Renal cortical epithelial cell (primary cell): ENCODE measurements at places on chromosomes 2 and 18. TPM values are rescaled to one million over a fixed set of nuclear protein-coding genes. Genes with fewer than 3 reads are reported as not detected.

The GULP1 gene
- 130 and 159 TPM in 2 replicates for total RNA-seq

The CCDC150 gene
- 3.2 and 4.3 TPM in 2 replicates for total RNA-seq

The CCDC74B gene
- total RNA-seq: 0.87 and 7.2 TPM in 2 replicates

The SOWAHC gene
- 20.7 and 23.4 TPM in 2 replicates for total RNA-seq

The REG3G gene
- not detected in 2 replicates for total RNA-seq

The ACVR1 gene
- 9.0 and 57.3 TPM in 2 replicates for total RNA-seq

The CD8B2 gene
- total RNA-seq: not detected in 2 replicates

The SNORC gene
- 0.69 and 2.1 TPM in 2 replicates for total RNA-seq

The SFTPB gene
- total RNA-seq: not detected in 2 replicates

The SKA1 gene
- 0.20 and 7.8 TPM in 2 replicates for total RNA-seq

DNA sequence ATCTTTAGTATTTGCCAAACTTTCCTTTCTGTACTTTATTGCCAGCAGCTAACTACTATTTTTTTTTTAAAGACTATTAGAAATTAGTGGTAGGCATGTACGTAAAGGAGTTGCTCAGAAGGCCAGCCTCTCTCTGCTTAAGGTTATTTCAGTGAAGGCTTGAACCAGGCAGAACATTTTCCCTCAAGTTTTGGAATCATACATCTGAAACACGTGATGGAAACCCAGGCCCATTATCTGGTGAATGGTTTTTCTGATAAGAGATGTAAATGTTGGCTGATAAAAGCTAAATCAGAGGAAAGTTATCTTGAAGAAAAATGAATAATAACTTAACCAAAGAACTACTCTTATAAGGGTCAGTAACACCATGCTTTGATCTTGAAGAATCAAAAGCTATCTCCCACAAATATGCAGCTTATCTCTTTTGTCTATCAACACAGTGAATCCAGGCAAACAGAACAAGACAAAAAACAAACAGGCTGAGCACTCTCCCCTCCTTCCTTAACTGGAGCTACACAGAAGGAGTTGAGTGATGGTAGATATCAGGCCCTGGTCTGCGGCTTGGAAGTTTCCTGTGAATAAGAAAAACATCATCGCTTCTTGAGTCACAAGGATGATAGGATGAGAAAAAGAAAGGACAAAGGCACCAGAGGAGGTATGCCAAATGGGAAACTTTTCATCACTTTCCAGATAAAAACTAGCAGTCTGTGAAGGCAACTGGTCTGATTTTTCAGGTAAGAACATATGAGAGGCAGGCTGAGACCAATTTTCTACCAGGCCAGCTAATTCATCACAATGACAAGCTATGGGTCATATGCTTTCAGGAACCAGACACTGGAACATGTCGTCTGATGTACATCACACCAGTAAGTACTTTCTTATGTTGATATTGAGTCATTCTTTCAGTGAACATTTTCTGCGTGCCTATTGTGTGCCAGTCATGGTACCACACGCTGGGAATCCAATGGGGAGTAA, 88.4 kb upstream of the STK17B start:
- no peak for DNase-seq

GRCh38 chr2:41413813-41414485, 633.9 kb upstream of the PKDCC start:
- no peak for DNase-seq

DNA sequence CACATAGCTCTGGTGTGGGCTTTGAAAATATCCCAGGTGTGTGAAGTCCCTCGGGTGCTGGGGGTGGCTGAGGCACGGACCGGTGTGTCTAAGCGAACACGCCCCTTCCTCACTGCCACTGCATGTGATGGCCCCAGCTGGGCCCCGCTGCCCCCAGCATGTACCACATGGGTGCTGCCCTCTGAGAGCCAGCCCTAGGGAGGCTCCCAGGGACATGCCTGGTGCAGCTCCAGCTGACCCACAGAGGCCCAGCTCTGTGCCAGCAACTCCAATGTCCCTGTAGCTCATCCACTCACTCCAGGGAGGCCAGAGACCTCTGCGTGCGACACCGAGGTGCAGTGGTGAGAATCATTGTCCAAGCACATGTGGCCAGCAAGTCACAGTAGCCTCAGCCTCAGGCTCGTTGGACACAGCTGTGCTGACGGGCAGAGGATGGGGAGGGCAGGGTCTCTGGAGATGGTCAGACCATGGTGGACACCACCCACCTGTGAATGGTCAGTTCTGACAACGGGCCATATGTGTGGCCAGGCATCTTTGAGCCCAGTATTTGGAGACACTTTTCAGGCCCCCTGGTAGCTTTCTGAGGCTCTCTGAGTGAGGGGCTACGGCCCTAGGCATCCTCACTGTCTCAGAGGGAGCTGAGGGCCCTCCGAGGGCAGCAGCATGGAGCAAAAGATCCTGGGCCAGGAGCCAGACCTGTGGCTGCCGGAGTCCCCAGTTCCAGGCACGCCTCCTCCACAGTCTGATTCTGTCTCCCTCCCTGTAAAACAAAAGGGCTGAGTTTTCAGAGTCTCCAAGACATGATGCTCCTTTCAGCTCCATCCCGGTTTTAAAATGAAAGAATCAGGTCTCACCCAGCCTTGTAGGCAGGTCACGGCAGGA, 220.7 kb downstream of the NDUFA10 start:
- no peak for DNase-seq

DNA sequence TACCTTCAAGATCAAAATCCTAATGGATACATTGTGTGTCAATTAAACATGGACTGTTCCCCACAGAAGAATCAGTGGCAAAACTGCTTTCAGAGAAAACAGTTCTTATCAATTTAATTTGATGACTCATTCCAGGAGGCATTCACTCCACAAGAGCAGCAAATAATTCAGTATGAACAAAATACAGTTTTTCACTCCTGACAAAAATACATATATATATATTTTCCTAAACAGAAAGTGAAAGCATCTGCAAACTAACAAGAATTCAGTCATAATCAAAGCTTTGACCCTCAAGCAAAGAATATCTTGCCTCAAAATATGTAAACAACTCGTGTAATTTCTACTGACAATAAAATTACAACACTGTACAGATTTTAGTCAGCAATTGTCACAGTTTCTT, 685.1 kb upstream of the SLC8A1 start:
- DNase-seq: peak; percentile 37

- DNase-seq: peak; percentile 94
Measured at GRCh38 chr2:67561457-67561965, 164.4 kb downstream of the ETAA1 start.

DNA sequence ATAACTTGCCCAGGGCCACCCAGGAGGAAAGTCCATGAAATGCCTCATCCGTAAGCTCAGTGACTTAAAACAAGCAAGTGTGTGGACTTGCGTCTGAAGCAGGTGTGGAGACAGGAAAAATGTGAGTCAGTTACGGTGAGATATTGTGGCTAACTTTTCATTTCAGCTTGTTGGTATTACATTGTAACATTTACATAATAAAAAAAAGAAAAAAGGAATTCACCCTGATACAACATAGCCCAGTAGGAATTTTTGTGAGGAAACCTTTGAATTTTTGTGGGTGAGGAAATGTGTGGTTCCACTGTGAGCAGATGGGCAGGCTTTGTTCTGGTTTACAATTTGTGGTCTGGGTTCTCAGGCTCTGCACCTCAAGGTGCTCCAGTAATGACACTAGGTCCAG, 33.7 kb upstream of the LYPD6B start:
- DNase-seq: peak; percentile 61

DNA sequence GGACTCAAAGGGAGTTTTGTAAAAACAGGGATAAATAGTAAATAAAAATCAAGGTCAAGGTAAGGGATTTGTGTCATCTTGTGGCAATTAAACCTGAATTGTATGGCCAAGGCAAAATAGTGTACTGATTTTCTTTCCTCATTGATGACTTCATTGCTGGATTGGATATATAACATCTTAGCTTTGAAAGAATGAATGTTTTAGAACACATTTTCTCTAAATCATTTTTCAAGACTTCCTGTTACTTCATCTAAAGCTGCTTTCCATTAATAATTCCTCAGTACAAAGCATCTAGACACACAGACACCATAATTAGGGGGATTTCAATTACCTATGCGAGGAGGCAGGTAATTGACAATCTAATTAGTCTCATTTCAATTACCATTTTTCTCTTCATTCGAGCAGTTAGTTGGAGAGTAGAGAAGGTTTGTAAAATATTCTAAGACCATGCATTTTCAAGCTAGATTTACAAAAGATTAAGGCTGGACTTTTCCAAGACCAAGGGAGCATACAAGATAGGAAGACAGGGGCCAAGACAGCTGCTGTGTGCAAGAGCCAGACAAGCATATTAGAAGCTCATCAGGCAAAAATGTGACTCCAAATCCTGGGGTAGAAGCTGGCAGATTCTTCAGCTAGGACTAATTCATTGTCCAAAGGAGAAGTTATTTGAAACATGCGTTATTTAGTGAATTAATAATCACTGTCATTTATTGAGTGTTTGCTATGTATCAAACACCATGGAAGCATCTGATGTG, 253.6 kb downstream of the EPHA4 start:
- DNase-seq: no peak

DNA sequence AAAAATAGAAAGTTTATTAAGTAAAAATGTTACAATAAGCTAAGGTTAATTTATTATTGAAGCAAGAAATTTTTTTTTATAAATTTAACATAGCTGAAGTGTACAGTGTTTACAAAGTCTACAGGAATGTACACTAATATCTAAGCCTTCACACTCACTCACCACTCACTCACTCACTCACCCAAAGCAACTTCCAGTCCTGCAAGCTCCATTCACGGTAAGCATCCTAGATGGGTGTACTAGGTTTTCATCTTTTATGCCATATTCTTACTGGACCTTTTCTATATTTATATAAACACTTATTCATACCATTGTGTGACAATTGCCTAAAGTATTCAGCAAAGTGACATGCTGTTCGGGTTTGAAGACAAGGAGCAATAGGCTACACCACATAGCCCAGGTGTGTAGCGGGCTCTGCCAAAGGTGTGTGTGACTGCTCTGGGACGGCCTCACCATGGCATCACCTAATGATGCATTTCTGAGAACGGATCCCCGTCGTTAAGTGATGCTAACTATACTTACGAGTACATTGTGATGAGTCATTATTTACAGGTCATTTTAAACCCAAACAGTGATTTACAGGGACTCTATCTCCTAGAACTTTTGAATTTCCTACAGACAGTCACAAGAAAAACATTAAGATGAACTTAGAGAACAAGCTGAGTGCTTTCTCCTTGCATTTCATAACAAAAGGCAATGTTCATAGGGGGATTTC, 76.3 kb upstream of the ID2 start:
- DNase-seq: no peak

- peak; percentile 35 for DNase-seq
Measured at GRCh38 chr2:61255580-61256437, 93.8 kb downstream of the C2orf74 start.

DNA sequence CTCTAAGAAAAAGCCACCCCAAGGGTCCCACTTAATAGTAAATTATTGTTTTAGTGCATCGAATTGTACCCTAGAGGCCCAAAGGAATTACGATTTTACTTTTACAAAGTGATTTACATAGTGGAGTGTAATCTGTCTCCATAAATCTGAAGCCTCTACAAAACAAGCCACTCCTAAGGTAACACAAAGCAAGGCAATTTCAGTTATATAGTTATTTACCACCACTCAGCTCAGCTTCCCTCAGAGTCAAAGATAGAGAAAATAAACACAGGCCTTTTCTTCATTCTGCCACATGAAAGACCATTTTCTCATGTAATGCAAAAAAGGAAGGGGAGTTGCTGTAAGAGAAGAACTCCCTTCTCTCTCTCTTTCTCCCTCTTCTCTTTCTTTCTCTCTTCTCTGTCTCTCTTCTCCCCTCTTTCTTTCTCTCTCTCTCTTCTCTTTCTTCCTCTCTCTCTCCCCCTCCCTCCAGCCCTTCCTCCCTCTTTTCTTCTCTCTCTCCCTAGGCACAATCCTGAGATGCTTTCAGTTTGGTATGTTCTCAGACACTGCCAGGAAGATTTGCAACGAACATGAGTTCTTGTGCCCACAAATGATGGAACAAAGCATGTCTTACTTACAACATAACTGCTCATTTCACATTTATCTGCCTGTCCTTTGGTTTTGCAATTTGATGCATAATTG, 264.5 kb downstream of the BCL2 start:
- DNase-seq: no peak

GRCh38 chr2:181140414-181140813, 160.0 kb downstream of the UBE2E3 start:
- DNase-seq: no peak

GRCh38 chr2:100691846-100692245, 128.1 kb upstream of the NPAS2 start:
- DNase-seq: no peak

- DNase-seq: no peak
Measured at GRCh38 chr2:50962731-50963130, 69.2 kb downstream of the NRXN1 start.

GRCh38 chr18:79912994-79913831, 38.2 kb downstream of the SLC66A2 start:
- no peak for DNase-seq

GRCh38 chr2:99974275-99974674, 168.1 kb downstream of the AFF3 start:
- peak; percentile 92 for DNase-seq

DNA sequence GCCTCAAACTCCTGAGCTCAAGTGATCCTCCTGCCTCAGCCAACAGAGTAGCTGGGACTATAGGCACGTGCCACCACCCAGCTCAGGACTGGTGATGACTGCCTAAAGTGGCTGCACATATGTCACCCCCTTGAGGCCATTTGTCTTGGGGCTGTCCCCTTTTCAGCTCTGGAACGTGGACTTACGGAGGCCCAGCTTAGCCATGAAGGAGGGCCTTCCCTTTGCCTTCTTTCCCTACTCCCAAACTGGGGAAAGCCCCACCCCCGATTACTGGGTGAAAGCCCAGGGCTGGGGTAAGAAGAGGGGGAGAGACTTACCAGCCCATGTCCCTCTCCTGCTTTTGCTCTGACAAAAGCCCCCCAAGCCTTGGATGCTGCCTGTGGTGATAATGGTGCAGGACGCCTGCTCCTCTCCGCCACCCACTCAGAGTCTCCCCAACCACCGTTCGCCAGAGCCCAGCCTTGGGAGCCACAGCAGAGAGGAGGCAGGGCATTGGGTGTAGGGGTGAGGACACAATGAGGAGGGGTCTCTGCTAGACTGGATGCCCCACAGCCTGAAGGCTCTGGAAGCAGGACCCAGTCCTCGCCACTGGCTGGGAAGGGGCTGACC, 2.5 kb upstream of the DUSP2 start:
- DNase-seq: no peak

DNA sequence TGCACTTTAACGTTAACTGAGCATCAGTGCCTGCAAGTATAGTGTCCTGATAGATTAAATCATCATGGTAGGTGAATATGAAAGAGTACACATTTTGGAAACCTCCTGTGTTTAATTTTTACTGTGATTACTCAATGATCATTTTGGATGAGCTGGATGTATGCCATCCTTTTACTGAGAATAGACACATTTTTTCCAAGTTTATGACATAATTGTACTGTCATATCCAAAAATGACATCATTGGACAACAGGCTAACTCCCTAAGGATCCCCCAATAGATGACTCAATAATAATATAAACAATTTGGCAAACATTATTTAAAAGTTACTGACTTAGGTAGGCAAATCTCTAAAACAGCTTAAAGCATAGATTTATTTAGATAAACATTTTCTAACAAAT, 410.8 kb upstream of the REG3G start:
- no peak for DNase-seq

GRCh38 chr2:151637271-151637781, 97.0 kb downstream of the NEB start:
- no peak for DNase-seq

GRCh38 chr2:120318626-120319025, 27.3 kb upstream of the INHBB start:
- no peak for DNase-seq
